ENCODE measurements at places on chromosomes 3 and 15.

- no peak for DNase-seq
Observed at GRCh38 chr3:58518291-58518789, 18.6 kb downstream of the ACOX2 start.

DNA sequence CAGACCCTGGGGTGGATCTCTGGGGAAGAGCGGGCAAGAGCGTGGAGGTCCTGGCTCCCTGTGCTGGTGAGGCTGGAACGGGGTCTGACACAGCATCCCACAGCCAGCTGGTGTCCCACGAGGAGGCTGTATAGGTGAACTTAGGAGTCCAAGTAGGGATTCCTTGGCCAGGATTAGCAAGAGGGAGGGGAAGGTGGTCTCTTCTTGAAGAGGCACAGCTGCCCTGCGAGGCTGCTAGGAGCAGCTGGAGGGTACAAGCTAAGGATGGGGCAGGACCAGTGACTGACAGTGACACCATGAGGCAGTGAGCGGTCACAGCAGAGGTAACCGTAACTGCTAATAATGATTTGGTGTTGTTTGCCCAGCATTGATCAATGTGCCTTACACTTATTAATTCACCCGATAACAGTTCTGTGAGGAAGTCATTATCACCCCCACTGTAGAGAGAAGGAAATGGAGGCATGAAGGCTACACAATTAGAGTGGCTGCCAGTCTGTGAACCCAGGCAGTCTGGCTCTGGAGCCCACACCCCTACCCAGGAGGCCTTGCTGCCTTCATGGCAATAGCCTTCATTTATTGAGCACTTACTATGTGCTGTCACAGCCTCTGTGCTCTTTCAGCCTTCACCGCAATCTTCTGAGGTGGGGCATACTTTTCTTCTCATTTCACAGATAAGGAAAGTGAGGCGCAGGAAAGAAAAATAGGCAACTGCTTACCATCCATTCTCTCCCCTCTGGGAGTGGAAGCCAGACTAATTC lies 59.4 kb downstream of the TMEM44 start:
- peak; percentile 62 for DNase-seq

- DNase-seq = peak; percentile 67
Observed at GRCh38 chr3:169769287-169770181, at the start of gene ACTRT3. Gene ACTRT3, minus strand, starts transcription at chr3:169769561. Its CDS starts 41 bp downstream, at chr3:169769520.

DNA sequence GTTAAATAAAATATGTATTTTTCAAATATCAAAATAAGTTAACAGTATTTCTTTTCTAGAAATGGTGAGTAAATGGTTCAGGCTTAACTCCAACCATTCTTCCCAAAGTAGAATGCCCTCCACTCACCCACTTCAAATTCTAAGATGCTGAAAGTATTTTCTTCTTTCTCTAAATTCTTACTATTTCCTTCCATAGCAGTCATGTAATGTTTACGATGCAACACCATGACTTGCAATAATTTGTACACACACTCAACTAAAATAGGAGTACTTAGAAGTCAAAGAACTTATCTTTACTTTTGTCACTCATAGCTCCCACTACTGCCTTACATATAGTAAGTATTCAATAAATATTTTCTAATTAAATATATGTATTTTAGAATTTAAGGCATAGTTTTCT lies 65.0 kb downstream of the AQR start:
- DNase-seq = no peak

DNA sequence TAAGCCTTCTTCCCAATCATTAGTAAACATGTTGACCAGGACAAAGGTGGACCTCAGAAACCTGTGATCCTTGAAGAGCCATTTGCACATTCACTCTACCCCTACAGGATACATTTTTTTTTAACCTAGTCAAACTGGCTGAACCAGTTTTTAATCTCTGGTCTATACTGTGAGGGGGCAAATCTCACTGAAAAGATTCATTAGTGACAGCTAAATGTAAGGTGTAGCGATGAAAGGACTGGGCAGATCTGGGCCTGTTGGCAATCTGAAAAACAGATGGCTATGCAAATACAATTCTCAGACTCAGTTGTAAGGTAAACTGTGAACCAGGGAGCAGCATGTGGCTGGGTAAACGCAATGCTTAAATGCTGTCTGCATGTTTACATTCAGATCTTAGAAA lies 75.6 kb upstream of the SNTN start:
- no peak for DNase-seq

- DNase-seq = no peak
Observed at GRCh38 chr15:46258056-46258455, 623.2 kb downstream of the SQOR start.

- no peak for DNase-seq
Observed at GRCh38 chr3:142777927-142778326, 54.1 kb downstream of the TRPC1 start.

- DNase-seq = no peak
Observed at GRCh38 chr3:141992512-141992911, 116.1 kb downstream of the ATP1B3 start.

DNA sequence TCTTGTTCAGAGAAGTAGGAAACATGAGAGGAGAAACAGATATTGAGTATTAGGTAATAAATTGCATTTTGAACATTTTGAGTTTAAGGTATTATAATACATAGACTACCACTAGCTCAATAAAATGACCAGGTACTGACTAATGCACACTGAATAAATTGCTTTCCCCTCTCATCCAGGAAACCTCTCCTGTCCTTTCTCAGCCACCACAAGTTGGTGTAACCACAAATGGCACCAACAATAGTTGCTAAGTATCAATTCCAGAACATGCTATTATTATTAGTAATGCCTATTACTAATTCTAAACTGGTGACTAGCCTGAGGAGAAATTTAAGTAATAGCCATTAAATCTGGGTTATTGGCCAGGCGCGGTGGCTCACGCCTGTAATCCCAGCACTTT lies 47.3 kb upstream of the XRN1 start:
- no peak for DNase-seq

GRCh38 chr3:28978092-28978491 lies 302.8 kb upstream of the RBMS3 start:
- DNase-seq = no peak

- DNase-seq = peak; percentile 65
Observed at GRCh38 chr15:62306851-62307504, 141.9 kb upstream of the C2CD4B start.

- peak; percentile 7 for DNase-seq
Observed at GRCh38 chr15:85073556-85074194, 92.0 kb downstream of the PDE8A start.

GRCh38 chr3:156741935-156742334 lies 67.5 kb downstream of the TIPARP start:
- no peak for DNase-seq

- no peak for DNase-seq
Observed at GRCh38 chr3:112958811-112959560, 15.9 kb downstream of the CD200R1 start.

- DNase-seq = no peak
Observed at GRCh38 chr15:79197285-79197684, 85.2 kb upstream of the ANKRD34C start.

DNA sequence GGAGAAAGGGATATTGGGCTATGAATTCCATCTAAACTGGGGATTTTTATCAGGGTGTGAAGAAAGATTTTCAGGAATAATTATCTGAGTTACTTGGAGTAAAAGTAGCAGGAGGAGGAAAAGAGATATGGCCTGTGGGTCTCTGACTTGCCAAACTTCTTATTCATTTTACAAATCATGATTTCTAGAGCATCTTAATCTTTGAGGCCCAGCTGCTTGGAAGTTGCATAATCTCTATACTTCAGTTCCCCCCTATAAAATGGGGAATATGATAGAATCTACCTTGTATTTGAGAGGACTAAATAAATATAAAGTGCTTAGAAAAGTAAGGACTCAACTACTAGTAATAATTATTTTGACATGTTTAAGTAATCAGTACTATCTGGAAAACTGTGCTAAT lies 11.0 kb upstream of the GABPB1 start:
- no peak for DNase-seq

DNA sequence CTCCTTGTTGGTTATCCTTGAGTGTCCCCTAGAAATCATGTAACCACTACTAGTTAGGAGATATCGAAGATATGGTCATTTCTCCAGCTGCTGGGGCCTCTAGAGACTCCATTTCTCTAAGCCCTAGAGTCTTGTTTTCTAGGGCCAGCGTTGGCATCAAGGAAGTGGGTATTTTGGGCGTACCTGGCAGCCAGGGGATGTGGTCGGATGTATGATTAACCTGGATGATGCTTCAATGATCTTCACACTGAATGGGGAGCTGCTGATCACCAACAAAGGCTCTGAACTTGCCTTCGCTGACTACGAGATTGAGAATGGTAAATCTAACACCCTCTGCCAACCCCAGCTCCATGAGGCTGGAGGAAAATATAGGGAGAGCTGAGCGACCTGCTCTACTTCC lies 325.5 kb downstream of the RYR3 start:
- DNase-seq = no peak

GRCh38 chr3:133157716-133158115 lies 119.5 kb downstream of the TMEM108 start:
- no peak for DNase-seq

DNA sequence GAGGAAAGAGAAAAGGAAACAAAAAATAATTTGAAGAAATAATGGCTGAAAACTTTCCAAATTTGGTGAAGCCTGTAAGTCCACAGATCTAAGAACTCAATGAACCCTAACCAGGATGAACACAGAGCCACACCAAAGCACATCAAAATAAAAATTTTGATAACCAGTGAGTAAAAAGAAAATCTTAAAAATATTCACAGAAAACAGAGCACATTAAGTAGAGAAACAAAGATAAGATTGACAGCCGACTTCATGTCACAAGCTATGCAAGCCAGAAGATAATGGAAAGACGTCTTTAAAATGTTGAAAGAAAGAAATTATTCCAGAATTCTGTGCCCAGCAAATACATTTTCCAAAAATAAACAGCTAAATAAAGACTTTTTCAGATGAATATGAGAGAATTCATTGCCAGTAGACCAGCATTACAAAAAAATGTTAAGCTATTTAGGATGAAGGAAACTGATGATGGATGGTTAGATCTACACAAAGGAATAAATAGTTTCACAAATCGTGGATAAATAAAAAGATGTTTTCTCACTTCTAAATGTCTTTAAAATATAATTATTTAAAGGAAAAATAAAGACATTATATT lies 140.2 kb upstream of the SKOR1 start:
- DNase-seq = peak; percentile 68

DNA sequence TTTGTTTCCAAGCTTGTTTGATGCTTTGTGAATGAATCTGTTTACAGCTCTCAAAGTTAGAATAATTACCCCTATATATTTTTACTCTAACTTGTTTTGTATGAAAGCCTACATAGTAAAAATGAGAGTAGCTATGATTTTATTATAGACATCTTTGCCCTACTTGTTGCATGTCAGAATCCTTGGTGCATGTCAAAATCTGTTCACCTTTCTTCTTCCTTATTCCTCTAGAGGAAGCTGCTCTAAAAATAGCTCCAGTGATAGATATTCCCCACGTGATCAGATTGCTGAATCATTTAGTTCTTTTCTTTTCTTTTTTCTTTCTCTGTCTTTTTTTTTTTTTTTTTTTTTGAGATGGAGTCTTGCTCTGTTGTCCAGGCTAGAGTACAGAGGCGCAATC lies 39.8 kb downstream of the LRRC49 start:
- DNase-seq = no peak

- peak; percentile 69 for DNase-seq
Observed at GRCh38 chr3:157572559-157573270, 69.5 kb upstream of the VEPH1 start.

DNA sequence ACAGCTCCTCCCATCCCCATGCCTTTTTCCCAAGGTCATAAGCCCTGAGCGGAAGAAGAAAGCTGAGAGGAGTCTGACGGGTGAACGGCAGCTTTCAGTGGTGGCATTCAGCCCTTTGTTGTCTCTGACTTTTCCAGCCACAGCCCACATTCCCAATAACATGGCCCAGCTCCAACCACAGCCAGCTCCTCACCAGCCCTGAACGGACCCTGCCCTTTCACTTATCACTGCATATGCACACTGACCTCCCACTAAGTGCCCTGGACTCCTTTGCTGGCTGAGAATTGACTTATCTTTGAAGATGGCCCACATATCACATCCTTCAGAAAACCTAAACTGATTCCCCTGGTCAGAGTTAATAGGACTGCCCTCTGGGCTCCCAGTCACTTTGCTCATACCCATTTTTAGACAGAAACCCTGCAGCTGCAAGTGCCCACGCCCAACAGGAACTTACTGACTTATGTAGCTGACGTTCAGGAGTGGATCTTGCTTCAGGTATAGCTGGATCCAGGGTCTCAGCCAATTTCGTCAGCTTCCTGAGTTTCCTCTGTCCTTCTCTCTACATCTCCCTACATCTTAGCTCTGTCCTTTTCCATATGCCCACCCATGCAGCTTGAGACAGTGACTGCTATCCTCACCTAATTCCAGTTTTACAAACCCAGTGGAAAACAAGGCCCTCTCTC lies 348.5 kb upstream of the PROK2 start:
- no peak for DNase-seq

DNA sequence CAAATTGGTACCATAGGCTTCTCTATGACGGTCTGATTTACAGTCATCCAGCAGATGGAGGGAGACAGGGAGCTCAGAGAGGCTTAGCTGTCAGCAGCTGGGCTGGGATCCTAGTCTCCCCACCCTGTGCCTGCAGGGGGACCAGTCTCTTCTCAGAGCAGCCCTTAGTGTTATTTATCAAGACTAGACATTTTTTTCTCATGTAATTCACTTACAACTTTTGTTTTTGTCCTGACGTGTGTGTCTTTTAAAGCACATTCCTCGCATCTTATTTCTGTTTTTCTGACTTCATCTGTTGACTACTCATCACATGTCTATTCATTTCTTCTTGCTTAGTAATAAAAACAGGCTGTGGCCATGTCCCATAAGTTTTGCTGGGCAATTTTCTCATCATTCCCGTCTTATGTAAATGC lies 116.1 kb downstream of the KLF13 start:
- DNase-seq = peak; percentile 67

GRCh38 chr3:464255-464654 lies 267.7 kb downstream of the CHL1 start:
- DNase-seq = no peak

GRCh38 chr3:122929188-122930062 lies 98.1 kb downstream of the SEMA5B start:
- DNase-seq = no peak

GRCh38 chr3:177005718-177006405 lies 191.4 kb downstream of the TBL1XR1 start:
- peak; percentile 10 for DNase-seq

GRCh38 chr3:119891944-119892721 lies 110.2 kb downstream of the NR1I2 start:
- peak; percentile 64 for DNase-seq

DNA sequence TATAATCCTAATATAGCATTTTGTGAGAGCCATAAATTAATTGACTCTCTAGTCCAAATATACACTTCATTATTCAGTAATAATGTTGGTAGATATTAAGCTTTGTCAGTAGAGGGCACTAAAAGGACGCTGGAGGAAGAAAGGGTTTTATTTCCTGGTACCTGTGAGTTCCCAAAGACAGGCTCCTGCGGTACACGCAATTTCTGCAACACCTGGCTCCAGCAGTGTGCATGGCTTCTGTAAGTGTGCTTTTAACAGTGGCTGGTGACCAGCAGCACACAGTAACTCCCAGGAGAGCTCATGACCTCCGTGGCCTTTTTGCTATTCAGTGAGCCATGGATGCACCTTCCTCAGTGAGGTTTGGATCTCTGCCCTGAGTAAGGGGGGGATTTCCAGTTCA lies 338.3 kb upstream of the ZNF385D start:
- DNase-seq = peak; percentile 15

Data from M059J (cell line).